ENCODE measurements at places on chromosomes 1 and 21. TPM values are rescaled to one million over a fixed set of nuclear protein-coding genes. Genes with fewer than 3 reads are reported as not detected.

DNA sequence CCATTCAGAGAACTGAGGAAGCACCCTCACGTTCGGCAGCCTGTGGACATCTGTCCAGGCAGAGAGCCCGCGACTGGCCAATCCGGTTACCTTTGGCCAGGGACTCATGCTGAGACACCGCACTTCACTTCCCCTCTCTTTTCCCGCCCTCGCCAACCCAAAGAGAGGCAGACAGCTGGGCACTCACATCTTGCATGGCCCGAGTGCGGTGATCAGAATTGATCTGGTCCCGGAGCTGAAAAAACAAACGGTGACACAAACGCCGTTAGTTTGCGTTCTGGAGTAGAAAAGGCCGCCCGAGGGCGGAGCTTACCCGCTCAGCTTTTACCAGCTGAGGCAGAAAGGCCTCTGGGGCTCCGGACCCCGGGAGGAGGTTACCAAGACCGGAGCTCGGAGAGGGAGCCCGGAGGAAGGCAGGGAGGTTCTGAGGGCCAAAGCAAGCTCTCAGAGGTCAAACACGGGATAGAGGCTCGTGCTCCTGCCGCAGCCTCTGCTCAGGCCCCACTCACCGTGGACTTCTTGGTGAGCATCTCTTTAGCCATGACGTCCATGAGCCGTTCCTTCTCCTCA, 376 bp downstream of the SF3A3 start:
- peak; percentile 20 for DNase-seq

GRCh38 chr1:58768971-58769808, 14.7 kb downstream of the JUN start:
- peak; percentile 56 for DNase-seq

DNA sequence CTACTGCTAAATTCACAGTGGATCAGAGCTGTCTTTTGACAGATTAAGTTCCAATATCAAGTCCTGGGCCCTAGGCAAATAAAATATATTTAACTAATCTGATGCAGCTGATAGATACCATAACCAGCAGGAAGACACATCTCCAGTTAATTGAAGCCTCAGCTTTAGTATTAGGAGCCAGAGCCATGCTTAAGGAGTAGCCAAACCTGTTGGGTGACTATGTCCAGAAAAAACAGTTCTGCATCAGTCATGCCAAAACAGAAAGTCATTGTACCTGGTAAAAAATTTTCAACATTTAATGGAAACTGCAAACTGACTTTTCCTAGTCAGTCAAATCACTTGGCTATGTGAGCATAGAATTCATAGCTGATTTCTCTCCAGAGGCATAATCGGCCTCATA, 200.5 kb upstream of the RUNX1 start:
- peak; percentile 82 for DNase-seq

DNA sequence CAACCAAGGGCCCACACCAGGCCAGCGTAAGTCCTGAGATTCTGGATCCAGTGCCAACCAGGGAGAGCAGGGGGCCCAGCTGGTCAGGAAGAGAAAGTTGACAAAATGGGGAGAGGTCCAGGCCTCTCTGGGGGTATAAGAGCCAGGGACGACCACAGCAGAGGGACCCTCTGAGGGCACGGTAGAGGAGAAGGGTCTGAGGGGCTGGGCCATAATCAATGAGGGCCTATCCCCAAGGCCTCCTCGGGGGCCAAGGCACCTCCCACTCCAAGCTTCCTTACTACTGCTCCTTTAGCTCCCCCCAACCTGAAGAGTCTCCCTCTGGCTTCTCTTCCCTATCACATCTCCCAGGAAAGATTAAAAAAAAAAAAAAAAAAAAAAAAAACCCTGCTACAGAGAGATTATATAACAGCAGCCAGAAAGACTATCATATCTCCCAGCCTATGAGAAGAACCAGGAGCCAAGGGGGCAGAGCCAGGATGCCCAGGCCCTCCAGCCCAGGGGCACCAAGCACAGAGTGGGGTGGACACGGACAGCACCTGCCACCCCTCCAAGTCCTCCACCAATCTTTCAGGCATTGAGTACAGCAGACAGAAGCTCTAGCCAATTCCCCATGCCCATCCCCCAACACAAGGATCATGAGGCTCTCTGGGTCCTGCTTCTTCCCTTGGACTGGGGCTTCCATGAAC, 2.7 kb downstream of the MEF2D start:
- no peak for DNase-seq

DNA sequence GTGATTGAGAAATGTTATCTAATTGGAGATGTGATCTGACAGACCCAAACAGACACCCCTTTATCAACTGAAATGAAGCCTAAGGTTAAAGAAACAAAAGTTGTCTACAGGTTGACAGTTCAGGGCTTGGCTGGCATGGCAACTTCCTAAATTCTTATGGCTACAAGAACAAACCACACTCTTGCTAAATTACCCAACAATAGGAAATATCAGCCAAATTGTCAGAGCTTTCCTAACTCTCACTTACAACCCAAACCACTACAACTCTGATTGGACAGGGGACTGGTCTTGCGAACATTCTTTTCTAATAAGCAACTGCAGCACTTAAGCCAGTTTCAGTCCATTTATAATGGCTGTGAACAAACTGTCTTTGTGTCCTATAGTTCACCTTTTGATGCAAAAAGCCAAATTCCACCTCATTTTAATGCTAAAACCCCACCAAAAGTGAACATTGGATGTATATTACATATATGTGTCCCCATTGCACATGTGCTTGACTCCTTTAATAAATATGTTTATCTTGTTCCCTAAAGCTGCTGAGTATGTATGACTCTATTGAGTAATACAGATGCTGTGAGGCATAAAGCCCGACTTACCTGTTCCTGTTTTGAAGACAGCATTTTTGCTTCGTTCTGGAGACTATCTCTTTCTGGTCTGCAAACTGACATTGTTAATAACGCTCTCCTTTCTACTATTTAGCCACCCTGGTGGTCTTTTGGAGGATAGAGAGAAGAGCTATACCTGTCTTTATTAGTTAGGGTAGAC, 101.3 kb upstream of the HMCN1 start:
- DNase-seq, result peak; percentile 63

- DNase-seq, result no peak
Measured at GRCh38 chr1:119862276-119862675, 34.0 kb downstream of the ADAM30 start.

- no peak for DNase-seq
Measured at GRCh38 chr21:38813143-38813542, 7.4 kb downstream of the ETS2 start.

GRCh38 chr21:27190601-27191000, 223.7 kb upstream of the ADAMTS5 start:
- no peak for DNase-seq

- no peak for DNase-seq
Measured at GRCh38 chr1:943545-944340, 15.3 kb downstream of the NOC2L start.

GRCh38 chr21:28489162-28489561, 503.5 kb downstream of the LTN1 start:
- DNase-seq, result no peak

GRCh38 chr21:39441502-39442475, 3.8 kb downstream of the LCA5L start:
- DNase-seq, result peak; percentile 50

DNA sequence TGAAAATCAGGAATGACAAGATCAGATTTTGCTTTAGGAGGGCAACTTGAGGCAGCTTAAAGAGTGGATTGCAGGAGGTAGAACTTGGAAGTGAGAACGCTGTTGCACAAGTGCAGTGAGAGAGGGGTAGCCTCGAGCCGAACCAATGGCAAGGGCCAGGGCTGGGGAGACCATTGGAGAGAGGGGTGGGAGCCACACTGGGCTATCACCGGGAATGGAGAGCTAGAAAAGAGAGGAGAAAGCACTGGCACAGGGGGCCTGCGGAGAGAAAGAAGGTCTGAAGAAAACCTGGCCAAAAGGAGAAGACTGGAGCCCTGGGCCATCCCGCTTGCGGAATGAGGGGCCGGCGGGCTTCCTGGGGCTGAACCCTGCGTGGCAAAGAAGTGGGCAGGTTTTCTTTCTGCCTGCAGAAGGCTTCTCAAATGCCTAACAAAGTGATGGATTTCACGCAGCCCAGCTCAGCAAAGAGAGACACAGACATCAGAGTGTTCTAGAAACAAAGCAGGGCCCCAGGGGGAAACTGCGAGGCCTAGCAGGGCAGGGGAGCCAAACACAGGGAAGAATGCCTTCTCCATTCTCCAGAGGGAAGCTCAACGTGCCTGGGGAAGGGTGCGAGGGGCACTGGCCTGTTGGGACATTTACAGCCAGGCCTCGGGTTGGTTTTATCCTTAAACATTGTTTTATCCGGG, 1.2 kb upstream of the SLC37A1 start:
- DNase-seq, result no peak

GRCh38 chr1:234942879-234943506, 185.6 kb downstream of the TOMM20 start:
- DNase-seq, result no peak

DNA sequence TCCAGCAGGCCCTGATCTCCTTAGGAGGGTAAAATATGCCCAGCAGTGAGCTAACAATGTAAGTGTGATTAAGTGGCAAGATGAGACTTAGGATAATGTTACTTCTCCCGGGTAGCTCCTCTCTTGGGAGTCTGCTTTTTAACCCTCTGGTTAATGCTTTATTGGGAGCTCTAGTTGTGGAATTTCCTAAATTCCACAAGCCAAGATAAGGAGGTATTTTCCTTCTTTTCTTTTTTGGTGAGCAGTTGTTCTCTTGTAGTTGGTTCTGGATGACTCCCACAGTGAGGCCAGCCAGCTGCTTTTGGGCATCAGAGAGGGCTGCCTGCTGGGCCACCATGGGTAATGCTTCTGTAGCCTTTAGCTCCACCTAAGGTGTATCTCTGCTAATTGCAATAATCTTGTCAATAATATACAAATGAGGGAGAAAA, 19.3 kb downstream of the C1orf52 start:
- peak; percentile 42 for DNase-seq

GRCh38 chr1:24186993-24187790, at the start of gene IFNLR1:
IFNLR1 (minus strand) TSS chr1:24187289; CDS start chr1:24187248, 41 bp downstream.
- DNase-seq, result peak; percentile 40

DNA sequence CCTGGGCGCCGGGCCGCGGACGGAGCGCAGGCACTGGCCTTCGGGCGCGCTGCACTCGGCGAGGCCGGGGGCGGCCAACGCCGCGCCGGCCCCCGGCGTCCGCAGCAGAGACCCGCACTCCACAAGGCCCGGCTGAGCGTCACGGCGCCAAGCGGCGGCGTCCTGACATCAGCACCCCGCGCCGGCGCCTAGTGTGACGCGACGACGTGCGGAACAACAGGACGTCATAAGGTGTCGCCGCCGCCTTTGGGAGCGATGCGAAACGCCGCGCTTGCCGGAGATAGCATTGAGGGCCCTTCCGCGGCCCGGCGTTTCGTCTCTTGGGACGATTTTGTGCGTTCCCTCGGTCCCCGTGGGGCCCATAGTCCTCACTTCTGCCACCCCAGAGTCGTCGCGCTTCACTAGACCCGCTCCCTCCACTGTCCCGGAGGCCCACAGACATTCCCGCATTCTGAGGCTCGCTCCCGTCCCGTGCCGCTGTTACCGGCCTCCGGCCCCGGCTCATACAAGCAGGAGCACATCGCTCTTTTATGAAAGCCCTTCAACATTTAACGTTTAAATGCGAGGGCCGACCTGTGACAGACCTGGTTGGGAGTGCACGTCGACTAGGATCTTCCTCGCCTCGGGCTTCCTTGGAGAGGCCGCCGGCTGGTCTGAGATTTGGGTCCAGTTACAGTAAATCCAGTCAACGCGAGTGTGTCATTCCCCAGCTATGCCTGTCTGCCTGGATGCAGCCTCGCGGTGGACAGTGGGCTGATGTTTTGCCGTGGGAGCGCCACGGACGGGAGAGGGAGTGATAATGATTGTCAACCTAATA, at the start of gene SSU72:
Gene SSU72 (minus strand): TSS at position 143 of the 817 bp plus-strand sequence. CDS start 306 bp downstream, outside the sequence.
- DNase-seq, result peak; percentile 68

- no peak for DNase-seq
Measured at GRCh38 chr1:179146476-179146875, 64.6 kb downstream of the TOR3A start.

DNA sequence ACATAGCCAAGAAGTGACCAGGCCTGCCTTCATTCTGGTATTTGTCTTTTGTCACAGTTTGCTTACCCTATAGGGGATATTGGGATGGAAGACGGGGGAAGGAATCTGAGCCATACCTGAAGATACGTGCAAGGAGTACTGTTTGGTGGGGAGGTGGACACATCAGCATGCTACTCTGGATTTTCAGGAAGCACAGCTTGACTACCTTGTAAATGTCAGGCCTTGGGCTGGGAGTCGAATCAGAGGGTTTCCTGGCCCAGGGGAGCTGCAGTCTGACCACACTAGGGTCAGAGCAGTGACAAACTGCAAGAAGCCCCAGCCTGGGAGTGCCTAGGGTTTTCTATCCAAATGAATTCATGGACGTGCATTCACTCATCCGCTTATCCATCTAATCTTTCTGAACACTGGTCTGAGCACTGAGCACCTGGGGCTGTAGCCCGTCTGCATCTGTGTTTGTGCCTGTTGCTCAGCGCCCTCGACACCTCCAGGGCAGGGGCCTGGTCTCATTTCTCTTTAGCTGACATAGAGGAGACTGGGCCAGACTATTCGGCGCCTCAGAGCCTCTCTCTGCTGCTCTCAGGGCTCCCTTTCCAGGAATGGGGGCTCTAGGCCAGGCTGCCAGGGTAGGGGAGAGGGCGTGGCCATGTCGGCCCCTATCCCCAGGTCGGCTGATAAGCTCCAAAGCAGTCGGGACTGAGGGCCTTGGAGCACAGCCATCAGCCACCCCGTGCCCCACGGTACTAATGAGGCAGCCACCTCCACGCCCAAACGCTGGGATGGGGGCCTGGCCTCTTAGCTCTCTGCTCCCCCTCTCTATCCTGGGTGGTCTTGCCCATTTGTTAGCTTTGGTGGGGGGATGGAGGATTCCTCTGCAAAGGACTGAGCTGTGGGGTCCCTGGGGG, 47.0 kb upstream of the SLC2A1 start:
- DNase-seq, result no peak

DNA sequence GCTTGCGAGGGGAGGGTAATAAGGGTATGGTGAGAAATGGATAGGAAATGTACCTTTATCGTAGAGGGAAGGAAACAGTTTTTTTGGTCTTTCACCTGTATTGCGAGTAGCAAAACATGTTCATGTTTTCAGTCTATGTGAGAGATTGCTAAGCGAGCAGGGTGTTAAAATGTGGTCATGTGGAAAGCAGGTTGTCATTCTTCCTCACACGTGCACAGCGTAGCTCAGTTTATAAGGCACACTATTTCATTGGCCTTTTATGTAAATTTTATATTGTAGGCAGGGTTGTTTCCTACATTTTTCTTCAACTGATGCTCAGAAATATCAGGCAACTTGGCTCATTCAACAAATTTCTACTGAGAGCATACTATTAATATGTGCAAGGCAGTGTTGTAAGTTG, 18.5 kb upstream of the GNG12 start:
- no peak for DNase-seq

GRCh38 chr1:169970114-169970513, 76.4 kb upstream of the SCYL3 start:
- no peak for DNase-seq

GRCh38 chr1:46166521-46167462, 8.1 kb upstream of the TSPAN1 start:
- DNase-seq, result no peak

- peak; percentile 48 for DNase-seq
Measured at GRCh38 chr21:39315603-39316445, 2.4 kb upstream of the BRWD1 start.

The LINGO4 gene
- under 0.01 TPM for total RNA-seq

The CTBS gene
- total RNA-seq, result 7.7 TPM

The NIPAL3 gene
- 21.8 TPM for total RNA-seq

The MPL gene
- total RNA-seq, result not detected

The FMOD gene
- total RNA-seq, result not detected

The GNB1 gene
- 116 TPM for total RNA-seq

The LAMTOR2 gene
- 74.6 TPM for total RNA-seq

The C1orf115 gene
- 1.3 TPM for total RNA-seq

The SPRR5 gene
- total RNA-seq, result not detected

The LRRC7 gene
- not detected for total RNA-seq

All from bronchial epithelial cell (primary cell).